Fibroblast of lung (primary cell): ENCODE measurements at places on chromosomes 11 and 22. TPM values are rescaled to one million over a fixed set of nuclear protein-coding genes. Genes with fewer than 3 reads are reported as not detected.

SMIM35 gene
- total RNA-seq = not detected in 2 replicates

KCNK4 gene
- total RNA-seq = under 0.01 TPM in 1 of 2 replicates, not detected in the other

RTN4R gene
- 0.26 and 0.99 TPM in 2 replicates for total RNA-seq

ENTHD1 gene
- not detected in 2 replicates for total RNA-seq

DNA sequence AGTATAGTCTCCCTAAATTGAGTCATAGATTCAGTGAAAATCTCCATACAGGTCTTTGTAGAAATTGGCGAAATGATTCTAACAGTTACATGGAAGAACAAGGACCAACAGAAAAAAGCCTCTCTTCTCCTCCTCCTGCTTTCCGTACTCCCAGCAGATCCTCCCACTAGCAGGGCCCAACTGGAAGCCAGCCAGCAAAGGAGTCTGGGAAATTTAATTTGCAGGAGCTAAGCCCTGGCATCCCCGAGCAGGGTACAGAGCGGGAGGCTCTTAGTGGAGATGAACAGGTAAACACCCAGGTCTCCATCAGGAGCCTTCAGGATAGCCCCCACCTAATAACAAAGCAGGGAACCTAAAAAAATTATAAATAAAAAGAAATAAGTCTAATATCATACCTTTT is 1473.8 kb downstream of the TBC1D22A start:
- no peak overlapping the region for H3K27ac ChIP-seq
- no peaks in the 10 kb centered on the region for H3K4me1 ChIP-seq
- no peaks in the 10 kb centered on the region for H3K27me3 ChIP-seq
- no peaks in the 10 kb centered on the region for H3K36me3 ChIP-seq
